ENCODE measurements at places on chromosomes 11 and 22. TPM values are rescaled to one million over a fixed set of nuclear protein-coding genes. Genes with fewer than 3 reads are reported as not detected.
A peak's percentile ranks its signal among the peaks of the same experiment; 100 is the strongest.

GRCh38 chr11:72589802-72590761, 84.1 kb downstream of the PDE2A start:
- DNase-seq, result no peak

DNA sequence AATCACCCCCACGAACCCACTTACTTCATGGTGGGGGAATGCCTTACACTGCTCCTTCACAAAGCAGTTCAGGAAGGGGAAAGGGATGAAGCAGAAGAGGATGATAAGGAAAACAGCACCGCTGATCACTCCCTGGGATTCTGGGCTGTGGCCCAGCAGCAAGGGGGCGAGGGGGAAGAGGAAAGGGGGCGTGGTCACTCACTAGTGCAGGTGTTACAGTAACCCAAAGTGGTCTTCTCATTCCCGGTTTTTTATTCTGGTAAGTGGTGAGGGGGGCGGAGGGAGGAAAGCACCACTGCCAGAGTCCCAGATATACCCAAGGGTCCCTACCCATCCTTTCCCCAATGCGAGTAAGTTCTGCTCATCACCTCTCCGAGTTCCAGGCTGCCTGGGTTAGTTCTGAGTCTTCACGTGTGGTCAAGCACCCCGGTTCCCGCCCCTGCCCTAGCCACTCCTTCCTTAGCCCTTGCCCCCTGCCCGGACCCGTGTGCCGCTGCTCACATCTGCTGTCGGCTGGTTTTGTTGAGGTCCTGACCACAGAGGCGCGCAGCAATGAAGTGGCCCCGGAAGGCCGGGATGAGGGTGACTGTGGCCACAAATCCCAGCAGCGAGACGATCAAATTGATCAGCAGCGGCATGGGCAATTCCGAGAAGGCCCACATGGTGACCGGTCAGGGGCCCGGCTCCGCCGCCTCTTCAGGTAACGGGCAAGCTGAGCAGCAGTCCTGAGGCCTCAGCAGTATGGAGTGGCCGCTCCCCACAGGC, 477 bp downstream of the DPAGT1 start:
- peak; percentile 68 for DNase-seq

GRCh38 chr11:37449146-37449545, 851.1 kb upstream of the RAG2 start:
- DNase-seq, result no peak

Gene KRTAP5-7
- 0.26 TPM for total RNA-seq

GRCh38 chr11:69877235-69877634, 58.0 kb upstream of the FGF3 start:
- DNase-seq, result peak; percentile 28

Gene GDPD4
- total RNA-seq, result not detected

Gene OR5M11
- not detected for total RNA-seq

Gene IFITM10
- 8.1 TPM for total RNA-seq

Gene CDC42EP1
- 1.9 TPM for total RNA-seq

DNA sequence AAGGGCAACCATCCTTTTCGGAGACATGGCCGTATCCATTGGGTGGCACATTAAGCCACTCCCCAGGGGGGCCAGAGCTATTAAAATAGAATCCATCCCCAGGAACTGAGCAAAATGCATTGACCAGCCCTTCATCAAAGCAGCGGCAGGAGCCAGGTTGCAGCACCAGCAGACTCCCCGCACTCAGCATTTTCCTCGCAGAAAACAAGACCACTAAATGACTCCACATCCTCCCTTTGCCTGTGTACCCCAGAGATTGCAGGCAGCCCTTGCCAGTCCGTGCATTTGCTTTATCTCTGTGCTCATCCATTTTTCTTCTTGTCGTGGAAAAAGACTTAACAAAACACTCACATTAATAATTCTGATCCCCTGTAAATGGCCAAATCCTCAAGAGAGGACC, 144.4 kb upstream of the LARGE1 start:
- no peak for DNase-seq

- DNase-seq, result peak; percentile 55
These were observed 19.3 kb upstream of the MPPED1 start for GRCh38 chr22:43392385-43392989.

- DNase-seq, result no peak
These were observed 224.4 kb upstream of the POU2AF2 start for GRCh38 chr11:111021131-111021530.

DNA sequence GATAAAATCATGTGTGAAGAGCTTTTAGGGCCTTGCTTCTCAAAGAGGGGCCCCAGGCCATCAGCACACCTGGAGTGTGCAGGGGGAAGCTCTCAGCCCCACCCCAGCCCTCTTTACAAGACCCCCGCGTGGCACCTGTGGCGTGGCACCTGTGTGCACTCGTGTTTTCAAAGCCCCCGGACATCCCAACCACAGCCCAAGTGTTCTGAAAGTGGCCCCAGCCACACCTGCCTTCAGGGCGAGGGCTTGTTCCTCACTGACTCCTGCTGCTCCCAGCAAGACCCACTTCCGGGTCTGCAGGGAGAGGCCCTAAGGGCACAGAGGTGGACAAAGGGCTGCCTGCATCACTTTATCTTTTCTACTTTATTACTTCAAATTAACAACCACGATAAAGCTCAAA, 17.5 kb upstream of the TMEM184B start:
- no peak for DNase-seq

DNA sequence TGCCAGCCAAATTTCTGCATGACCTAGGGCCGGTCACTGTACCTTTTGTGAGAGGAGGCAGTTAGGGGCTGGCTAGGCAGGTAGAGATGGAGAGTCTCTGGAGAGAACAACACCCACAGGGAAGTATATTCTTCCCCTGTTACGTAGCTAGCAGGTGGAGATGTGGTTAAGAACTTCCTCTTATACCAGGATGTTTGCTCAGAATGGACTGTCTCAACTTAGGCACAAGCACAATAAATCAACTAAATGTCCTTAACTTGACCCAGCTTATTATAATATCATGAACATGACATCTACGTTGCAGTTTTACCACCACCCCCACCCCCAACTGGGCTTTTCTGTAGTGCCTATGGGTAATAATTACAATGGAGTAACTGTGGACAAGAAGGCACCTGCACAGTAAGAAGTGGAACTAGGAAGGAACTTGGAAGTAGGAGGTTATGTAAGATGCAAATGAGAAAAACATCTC, 60.7 kb upstream of the MPEG1 start:
- no peak for DNase-seq

DNA sequence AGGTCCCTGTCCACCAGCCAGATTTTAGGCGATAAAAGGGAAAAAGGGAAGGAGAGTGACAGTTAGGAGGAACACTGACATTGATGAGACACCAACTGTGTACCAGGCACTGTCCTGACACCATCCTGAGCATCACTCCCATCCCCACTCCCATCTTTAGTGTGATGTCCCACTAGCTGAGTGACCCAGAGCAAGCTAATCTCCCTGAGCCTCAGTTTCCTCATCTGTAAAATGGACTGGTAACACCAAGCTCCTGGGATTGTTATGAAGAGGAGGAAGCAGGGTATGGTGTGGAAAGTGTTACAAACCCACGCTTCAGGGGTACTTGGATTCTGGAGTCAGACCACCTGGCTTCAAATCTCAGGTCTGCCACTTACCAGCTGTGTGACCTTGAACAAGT, 8.5 kb upstream of the P2RY6 start:
- no peak for DNase-seq

DNA sequence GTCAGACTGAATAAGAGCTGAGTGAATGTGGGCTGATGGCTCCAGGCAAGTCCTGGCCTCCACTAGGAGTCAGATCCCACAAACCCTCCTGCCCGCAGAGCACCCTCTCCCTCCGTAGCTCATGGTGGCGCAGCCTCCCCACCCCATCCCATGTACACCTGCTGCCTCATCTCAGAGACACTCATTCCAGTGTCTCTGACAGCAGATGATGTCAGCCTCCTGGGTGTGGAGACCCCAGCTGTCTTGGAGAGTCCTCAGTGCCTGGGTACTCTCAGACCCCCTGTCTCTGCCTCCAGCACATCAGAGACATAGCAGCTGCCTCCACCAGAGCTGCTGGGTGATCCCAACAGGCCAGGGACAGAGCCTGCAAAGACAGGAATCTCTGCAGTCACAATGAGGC, 9.5 kb downstream of the IGLL5 start:
- peak; percentile 26 for DNase-seq

DNA sequence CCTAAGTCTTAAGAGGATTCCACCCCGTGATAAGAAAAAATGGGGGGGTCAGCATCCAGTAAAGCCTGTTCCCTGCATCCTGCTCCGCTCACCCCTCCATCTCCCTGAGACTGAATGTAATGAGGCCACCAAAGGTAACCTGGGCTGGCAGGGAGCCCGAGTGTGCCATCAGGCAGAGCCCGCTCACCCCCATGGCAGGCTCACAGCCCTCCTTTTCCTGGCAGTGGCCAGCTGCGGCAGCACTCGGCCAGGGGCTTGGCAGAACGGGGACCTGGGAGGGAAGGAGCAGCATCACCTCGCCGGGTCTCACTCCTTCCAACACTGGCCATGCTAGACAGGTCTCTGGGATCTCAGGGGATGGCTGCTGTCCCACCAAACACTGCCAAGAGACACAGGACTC, 64.4 kb downstream of the PRDM11 start:
- DNase-seq, result no peak

DNA sequence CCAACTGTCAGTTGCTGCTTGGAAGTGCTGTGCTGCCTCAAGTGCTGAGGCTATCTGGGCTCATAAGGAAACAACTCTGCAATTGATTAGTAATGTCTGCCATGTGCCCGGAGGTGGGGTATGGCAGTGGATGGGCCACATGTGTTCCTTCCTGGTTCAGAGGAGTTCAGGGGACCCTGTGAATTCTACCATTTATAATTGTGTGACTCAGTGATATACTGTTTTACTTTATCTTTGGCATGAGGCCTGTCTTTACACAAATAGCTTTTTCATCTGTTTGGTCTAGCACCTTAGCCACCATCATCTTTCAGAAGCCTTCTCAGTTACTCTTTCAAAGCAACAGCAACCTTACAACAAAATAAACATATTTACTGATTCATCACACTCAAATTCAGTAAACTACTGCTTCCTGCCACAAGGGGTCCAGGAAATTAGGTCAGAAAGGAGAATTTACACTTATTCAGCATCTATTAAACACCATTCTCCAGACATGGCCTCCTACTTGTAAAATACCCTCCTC, 20.9 kb downstream of the DKK3 start:
- no peak for DNase-seq

Gene ARHGAP20
- total RNA-seq, result 0.05 TPM

Gene RRP7A
- total RNA-seq, result 81.8 TPM

DNA sequence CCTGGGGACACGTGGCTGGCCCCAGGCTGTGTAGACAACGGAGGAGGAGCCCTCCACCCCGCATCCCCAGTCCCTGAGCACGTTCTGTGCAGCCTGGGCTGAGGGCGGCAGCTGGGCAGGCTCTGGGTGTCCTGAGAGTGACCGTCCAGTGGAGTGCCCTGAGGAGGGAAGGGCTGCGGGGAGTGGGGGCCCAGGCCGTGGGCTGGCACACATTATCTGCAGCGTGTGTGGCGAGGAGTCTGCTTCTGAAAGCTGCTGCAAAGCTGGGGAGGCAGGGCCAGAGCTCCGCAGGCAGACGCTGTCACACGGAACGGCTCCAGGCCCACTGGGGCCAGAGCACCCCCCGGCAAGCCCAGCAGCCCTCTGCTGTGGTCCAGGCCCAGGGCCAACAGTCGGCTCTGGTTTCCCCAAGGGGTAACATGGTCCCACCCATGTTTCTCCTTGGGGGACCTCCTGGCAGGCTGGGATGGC, 835 bp upstream of the ANO9 start:
- no peak for DNase-seq

Gene ACER3
- total RNA-seq, result 16.3 TPM

Gene LRRC4C
- not detected for total RNA-seq

- DNase-seq, result no peak
These were observed 1.3 kb downstream of the TIGD3 start for GRCh38 chr11:65355776-65356393.

DNA sequence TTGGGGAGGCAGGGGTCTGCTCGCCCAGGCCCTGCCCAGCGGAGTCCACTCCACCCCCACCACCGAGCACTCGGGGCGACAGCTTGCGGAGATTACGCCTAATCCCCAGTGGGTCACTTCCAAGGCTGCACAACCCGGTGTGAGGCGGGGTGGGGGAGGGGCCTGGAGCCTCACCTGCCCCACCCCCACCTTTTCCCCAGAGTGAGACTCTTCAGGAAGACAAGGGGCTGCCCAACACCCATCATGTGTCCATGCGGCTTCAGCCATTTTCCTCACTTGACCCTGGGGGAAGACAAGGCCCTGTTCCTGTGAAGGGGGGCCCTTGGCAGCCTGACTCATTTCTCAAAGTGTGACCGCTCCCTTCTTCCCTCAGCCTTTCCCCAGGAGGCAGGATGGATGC, 12.5 kb downstream of the SYNGR1 start:
- peak; percentile 59 for DNase-seq

Gene ARHGAP42
- 5.1 TPM for total RNA-seq

Gene MYOD1
- not detected for total RNA-seq

DNA sequence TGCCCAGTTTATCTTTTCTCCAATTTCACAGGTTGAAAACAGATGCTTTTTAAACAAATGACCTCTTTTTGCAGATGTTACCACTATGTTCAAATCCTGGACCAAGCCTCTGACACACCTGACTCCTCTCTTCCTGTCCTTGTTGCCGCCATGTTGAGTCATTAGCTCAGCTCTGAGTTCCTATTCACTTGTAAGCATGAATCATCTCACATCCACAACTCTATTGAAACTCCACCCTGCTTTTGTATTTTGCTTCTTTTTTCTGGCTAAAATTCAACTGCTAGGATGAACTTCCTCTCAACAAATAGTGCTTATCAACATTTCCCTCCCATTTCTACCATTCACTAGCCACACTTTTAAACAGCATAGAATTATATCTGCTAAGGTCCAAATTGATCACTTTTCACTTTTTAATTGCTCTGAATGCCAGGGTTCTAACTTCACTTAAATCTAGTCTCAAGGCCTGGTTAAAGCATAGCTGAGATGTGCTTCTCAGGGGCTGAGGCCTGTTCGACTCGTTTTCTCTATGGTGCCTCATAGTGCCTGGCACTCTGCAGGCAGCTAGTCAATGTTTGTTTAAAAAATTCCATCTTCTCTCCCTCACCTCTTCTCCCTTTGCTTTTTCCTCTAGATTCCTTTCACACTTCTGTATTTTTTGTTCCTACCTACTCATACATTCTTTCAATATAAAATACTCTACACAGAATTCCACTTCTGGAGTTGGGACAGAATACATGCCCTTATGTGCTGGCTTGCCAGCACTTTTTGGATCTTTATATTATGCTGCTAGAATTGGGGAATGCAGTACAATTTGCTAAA, 3.9 kb downstream of the JOSD1 start:
- no peak for DNase-seq
